ENCODE measurements at places on chromosomes 4 and X. TPM values are rescaled to one million over a fixed set of nuclear protein-coding genes. Genes with fewer than 3 reads are reported as not detected.

- no peak for DNase-seq
Observed at GRCh38 chrX:554271-554670, 76.3 kb upstream of the SHOX start.

DNA sequence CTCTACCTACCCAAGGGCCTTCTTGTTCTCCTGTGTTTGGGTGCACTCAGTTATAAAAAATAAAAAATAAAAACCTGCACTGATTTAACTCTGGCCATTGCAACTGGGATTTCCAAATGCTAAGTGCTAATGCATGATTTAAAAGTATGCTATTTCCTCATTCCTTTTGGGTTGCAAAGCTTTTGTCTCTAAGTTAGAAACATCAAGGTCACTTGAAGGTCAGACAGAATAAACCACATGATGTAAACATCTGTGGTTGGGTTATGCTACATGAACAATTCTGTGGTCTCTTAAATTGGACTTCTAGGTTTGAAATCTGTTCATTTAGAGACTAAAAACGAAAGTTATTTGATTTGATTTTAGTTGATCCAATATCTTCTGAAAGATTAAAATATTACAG lies 1547.4 kb upstream of the TENM3 start:
- DNase-seq: no peak

- DNase-seq: peak; percentile 48
Observed at GRCh38 chr4:144645631-144646522, at the start of gene HHIP. Gene HHIP, plus strand, starts transcription at chr4:144646156. Its CDS starts 520 bp downstream, at chr4:144646676.

GRCh38 chr4:148800940-148801339 lies 358.7 kb upstream of the NR3C2 start:
- DNase-seq: peak; percentile 30

GRCh38 chr4:88275516-88275915 lies 8.8 kb downstream of the PPM1K start:
- no peak for DNase-seq

DNA sequence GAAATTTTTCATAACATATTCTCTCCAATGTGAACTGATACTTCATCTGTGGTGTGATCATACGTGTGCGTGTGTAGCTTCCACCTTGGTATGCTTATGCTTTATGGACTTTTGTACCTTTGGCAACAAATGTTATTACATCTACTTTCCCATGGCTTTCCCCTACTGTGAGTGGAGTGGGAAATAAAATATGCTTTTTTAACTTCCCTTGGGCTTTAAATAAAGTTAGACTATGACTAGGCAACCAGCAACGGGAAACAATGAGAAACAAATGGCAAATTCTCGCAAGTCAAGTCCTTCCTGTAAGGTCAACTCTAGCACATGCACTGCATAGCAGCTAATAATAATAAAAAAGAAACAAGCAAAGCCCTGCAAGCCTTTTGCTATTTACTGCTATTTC lies 205.0 kb upstream of the PDE5A start:
- no peak for DNase-seq

- no peak for DNase-seq
Observed at GRCh38 chrX:26649534-26649933, 433.6 kb downstream of the MAGEB5 start.

Gene FAM47A
- total RNA-seq: not detected

Gene UCP1
- not detected for total RNA-seq

Gene TMEM255A
- total RNA-seq: 3.9 TPM

Gene BTC
- 1.7 TPM for total RNA-seq
